ENCODE measurements at places on chromosomes 2 and 18.
A peak's percentile ranks its signal among the peaks of the same experiment; 100 is the strongest.

DNA sequence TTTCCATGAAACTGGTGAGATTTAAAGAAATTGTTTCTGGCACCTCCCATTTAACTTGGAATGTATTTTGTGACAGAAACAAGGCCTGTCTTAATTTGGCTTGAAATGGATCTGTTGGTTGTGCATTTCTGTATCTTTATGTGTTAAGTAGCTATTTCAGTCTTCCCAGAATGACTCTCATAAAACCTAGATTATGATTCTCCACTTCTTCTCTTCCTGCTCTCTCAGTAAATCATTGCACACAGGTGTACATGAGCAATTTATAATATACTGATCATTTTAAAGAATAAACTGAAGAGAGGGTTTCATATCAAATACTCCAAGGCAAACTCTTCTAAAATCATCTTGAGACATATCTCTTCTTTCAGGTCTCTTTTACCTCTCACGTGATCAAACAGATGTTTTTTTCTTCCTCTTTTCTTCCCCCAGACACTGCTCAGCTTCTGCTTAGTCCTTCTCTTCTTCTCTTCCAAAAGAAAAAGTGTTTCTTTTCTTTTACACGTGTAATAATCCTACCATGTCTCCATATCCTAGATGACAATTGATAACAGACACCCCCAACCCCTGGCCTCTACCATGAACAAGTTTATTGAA lies 112.0 kb downstream of the PPP1R1C start:
- DNase-seq, result no peak

DNA sequence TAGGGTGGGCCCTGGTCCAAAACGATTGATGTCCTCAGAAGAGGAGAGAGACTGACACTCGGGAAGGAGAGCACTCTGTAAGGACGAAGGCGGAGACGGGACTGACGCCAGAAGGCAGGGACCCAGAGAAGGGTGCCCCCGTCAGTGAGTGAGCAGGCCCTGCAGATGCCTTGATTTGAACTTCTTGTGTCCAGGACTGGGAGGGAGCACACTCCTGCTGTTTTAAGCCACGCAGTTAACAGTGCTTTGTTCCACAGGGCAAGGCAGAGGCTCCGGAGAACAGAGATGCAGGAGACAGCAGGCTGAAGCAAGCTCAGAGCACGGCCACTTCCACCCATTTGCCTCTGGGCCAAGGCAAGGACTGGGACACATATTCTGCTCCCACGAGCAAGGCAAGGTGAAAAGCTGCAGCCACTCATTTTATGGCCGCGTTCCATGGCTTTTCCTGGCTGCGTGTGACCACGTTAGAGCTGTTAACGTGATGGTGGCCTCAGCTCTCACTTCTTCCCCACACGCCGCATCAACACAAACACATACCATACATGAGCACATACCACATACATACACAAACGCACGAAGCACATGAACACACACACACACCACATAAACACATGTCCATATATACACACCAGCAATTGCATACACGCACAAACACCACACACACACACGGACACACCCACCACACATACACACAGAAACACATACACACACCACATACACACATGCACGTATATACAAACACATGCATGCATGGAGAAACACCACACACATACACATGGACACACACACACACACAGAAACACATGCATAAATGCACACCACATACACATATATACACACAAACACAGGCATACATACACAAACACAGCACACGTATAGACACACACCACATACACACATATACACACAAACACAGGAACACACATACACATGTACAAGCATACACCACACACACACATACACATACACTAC lies 521.0 kb upstream of the MYT1L start:
- no peak for DNase-seq

DNA sequence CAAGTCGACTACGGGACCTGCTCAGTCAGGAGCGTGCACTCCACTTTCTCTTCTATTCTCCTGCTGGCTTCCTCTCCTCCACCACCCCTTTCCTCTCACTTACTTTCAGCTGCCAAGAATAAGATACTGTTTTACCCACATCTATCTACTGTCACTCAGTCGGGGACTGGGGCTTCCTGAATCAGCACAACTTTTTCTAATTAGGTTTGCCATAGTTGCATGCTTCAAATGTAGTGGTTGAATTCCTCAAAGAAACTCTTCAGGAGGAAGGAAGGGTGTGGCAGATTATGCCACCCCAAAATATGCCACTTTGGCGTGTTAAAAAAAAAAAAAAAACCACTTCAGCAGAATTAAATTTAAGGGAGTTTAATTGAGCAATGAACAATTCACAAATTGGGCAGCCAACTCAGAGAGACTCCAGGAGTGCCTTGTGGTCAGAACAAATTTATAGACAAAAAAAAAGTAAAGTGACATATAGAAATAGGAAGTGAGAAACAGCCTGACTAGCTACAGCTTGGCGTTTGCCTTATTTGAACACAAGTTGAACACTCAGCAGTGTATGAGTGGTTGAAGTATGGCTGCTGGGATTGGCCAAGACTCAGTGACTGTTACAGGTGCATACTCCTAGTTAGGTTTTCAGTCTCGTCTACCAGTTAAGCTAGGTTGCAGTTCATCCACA lies 32.5 kb upstream of the RMDN2 start:
- DNase-seq, result peak; percentile 56

DNA sequence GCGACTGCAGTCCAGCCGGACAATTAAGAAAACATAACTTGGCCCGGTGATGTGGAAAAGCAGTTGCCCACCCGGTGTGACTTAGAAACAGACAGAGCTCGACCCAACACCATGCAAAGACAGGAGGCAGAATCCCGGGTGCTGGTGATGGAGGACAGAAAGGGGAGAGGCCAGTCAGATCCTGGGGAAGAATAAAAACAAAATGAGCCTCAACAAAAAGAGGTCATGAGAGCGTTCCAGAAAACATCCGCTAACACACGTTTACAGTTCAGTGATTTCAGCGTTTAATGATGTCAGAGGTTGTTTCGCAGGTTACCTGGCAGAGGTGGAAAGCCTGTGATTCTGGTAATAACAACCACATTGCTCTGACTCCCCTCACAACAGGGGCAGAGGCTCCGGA lies 111.9 kb downstream of the OSR1 start:
- no peak for DNase-seq

GRCh38 chr2:10309286-10309685 lies 6.6 kb downstream of the HPCAL1 start:
- no peak for DNase-seq

GRCh38 chr2:152367547-152368390 lies 32.8 kb downstream of the FMNL2 start:
- DNase-seq, result no peak

DNA sequence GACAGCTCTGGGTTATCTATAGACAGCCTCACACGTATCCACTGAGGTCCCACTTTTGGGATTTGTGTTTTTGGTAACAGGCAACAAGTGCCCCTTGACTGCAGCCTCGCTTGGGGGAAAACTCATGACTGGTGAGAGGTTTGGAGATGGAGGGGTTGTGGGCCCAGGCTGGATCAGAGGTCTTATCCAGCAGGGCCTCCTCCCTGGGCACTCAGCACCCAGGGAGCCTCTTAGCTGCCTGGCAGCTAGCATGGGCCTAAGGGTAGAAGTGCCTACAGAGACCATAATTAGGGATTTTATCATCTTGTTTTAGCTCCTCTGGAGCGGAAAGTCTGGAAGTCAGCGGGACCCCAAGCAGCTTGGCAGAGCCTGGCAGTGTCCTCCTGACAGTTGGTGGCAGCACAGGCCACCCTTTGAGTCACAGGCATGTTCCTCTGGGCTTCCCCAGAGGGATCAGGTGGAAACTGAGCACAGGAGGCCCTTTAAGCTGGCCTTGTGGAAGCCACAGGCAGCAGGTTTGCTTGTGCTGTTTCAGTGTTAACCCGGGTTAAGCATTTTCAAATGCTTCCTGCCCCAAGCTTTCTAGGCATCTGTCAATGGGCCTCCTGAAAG lies 143.1 kb downstream of the KCTD1 start:
- DNase-seq, result no peak

DNA sequence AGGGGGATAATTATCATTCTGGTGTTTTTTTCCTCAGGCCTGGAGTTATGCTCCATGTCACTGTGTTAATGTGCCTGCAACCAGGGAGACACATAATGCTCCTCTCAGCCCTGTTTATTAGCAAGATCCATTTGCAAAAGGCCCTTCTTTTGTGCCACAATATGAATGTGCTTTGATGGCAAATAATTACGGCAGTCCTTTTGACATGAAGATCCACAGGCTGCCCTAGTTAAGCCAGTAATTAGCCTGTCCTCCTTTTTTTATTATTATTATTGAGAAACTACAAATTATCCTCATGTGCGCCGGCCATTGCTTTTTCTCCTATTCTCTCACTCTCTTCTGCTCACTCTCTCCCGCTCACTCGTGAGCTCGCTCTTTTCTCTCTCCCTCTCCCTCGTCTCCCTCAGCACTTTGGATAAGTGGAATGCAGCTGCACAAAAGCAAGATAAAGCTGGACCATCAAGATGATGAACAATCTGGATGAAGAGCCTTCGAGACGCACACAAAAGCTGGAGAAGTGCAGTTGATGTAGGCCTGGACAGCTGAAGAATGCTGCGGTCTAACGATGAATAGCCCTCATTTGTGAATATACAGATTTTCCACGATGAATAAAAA lies 762.3 kb downstream of the BCL11A start:
- no peak for DNase-seq

DNA sequence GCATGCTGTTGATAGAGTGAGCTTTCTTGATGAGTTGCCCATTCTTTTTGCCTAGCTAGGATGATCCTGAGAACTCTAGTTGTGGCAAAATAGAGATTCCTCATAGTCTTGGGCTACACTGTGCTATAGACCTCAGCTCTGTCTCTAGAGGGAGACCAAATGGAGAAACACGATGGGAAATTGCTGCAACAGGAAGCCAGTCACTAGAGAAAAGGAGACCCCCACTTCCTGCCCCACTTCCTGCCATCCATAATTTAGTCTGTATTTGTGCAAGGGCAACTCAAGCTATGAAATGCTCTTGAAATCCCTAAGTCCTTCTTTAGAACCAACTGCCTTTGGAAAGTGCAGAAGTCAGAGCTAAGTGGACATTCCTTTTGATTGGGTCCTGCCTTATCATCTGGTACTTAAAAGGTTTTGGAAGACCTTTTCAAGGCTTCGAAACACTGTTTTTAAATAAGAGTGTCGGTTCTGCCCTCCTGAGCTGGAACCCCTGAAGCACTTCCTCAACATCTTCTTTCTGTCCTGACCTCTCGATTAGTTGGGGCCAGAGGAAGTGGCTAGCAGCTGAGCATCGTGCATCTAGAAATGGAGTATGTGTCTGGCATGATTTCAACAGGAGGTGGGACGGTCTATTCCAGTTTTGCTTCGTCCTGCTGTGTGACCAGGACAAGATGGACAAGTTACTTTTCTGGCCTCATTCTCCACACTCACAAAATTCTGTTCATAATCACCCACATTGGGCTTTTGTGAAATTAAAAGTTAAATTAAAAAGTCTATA lies 8.6 kb upstream of the KCNE4 start:
- DNase-seq, result no peak

- DNase-seq, result peak; percentile 21
Observed at GRCh38 chr2:162317861-162318327, 590 bp downstream of the IFIH1 start.

GRCh38 chr2:11060376-11061169 lies 94.7 kb upstream of the SLC66A3 start:
- DNase-seq, result no peak

DNA sequence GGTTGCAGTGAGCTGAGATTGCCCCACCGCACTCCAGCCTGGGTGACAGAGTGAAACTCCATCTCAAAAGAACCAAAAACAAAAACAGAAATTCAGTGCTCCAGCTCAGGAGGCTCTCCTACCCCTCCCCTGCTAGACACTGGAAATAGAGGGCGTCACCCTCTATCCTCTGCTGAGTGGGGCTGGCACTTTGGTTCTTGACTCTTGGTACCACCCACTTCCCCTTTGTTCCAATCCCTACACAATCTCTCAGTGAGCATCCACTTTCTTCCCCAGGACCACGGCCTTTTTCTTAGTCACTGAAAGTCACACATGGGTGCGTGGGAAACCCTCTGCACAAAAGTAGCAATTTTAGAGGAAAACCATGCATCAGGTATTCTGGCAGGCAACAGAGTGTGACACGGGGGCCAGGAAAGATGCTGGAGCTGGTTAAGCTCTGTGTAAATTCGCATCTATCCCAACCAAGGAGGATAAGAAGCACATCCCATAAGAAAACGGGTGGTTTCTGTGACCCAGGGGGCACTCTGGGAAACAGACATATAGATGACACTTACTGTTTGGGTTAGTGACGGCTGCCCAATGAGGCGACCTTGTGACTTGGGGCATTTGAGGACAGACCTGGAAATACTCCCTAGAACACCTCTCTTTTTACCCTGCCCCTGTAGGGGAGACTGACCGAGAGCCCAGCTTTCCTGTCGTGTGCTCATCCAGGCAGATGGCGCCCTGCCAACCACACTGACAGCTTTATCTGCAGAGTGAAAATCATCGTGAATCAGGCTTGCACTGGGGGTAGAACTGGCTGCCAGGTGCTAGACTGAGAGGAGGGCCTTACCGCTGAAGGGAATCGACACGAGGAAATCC lies 7.7 kb downstream of the HJURP start:
- DNase-seq, result no peak

DNA sequence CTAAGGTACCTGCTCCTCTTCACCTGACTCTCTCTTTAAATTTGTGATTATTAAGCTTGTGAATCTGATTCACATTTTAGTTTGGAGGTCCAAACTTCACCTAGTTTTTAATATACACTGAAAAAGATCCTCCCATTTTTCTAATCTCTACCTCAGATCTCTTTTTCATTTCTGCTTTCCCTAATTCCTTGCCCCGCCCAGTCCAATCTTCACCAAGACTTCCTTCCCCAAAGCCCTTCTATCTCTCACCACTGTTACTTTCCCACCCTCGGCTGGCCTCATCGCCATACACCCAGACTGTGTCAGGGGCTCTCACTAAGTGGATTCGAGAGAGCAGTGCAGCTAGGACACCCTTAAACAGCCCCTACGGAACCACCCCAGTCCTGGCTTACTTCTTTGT lies 40.0 kb downstream of the LBH start:
- DNase-seq, result no peak

DNA sequence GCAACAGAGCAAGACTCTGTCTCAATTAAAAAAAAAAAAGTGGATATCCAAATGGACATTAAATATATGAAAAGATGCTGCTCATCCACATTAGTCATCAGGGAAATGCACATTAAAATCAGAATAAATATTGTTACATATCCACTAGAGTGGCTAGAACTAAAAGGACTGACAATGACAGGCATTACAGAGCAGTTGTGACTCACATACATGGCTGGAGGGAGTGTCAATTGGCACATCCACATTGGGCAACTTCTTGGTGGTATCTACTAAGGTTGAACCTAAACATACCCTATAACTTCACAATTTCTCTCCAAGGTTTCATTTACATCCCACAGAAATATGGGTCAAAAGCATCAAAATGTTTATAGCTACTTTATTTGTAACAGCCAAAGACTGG lies 14.0 kb upstream of the DNER start:
- no peak for DNase-seq

GRCh38 chr2:70919672-70920366 lies 15.9 kb upstream of the ATP6V1B1 start:
- peak; percentile 37 for DNase-seq

- DNase-seq, result no peak
Observed at GRCh38 chr2:225100269-225100668, 58.0 kb upstream of the DOCK10 start.

GRCh38 chr2:120513776-120514357 lies 167.9 kb downstream of the INHBB start:
- no peak for DNase-seq

GRCh38 chr2:75276093-75277029 lies 77.0 kb upstream of the TACR1 start:
- DNase-seq, result no peak

GRCh38 chr2:226185616-226186211 lies 613.9 kb downstream of the IRS1 start:
- no peak for DNase-seq
